ENCODE measurements at places on chromosomes 16 and 17. TPM values are rescaled to one million over a fixed set of nuclear protein-coding genes. Genes with fewer than 3 reads are reported as not detected.

DNA sequence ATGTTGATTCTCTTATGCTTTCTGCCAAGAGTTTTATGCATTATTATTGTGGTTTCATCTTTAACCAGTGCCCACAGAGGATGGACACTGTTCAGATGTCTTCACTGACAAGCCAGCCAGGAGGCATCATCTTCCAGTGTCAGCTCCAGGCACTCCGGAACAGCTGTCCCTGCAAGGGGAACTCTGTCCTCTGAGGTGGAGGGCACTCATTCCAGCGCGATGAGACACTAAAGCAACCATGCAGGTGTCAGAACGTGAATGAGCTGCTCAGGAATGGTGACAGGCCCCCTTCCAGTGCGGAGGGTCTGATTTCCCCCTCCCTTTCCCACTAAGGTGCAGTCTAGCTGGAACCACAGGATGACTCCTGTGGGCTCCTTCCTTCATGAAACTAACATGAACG, 117.5 kb downstream of the NOG start:
- no peak for DNase-seq

DNA sequence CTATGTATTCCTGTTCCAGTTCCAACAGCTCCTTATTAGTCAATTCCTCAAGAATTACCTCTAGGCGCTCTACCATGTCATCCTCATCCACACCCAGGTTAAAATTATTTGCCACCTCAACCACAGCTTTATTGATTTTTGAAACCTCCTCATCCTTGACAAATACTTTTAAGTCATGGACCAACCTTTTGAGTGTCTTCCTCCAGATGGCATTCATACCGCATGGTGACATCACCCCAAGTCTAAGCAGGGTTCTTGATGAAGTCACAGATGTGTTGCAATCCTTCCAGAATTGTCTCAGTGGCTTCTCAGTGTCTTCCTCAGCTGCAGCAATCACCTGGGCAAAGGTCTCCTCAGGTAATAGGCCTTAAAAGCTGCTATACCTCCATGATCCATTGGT, 40.1 kb downstream of the BCL7C start:
- DNase-seq, result no peak

GRCh38 chr16:79417601-79418008, 182.9 kb downstream of the MAF start:
- DNase-seq, result no peak

GRCh38 chr17:75950421-75950820, 9.6 kb upstream of the FBF1 start:
- no peak for DNase-seq

DNA sequence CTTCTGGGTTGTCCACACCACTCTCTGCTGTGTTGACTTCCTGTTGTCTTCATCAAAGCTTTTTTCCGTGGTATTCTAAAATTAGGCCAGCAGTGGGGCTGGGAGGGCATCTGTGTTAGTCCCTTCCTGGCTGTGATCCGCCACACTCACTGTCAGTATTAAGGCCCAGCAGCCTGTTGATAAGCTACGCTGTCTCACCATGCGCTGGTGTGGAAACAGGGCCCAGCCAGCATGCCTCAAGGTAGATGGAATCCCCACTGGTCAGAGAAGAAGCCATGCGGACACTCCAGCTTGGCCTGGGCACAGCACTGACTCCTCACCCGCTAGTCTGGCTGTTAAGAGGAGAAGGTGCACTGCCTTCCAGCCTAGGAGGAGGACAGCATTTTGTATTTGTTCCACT, 11.4 kb downstream of the CDR2L start:
- no peak for DNase-seq

- DNase-seq, result peak; percentile 61
Measured at GRCh38 chr16:11105038-11105903, 150.7 kb downstream of the SOCS1 start.

GRCh38 chr16:56614549-56614991, 6.2 kb downstream of the MT2A start:
- DNase-seq, result peak; percentile 60

DNA sequence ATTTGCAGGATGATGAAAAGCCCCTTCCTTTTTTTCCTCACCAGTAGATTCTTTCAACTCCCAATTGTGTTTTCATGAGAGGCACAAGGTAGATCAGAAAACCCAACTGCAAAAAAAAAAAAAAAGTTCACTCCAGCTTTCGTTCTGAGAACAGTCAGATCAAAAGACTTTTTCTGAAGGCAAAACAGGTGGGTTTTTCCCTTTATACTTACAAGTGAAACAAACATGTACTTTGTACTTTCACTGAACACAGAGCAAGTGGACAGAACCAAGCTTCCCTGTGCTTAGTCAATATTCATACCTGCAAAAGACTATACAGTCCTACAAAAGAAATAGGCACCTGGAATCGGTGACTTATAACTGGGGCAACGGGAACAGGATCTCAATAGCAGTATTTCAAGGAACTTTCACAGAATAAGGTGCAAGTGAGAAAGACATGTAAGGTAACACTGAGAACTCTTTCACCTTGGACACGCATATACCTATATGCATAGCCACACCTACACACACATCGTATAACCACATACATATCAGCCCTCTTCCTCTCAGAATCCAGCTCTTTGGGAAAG, 54.1 kb downstream of the TOX3 start:
- no peak for DNase-seq

- no peak for DNase-seq
Measured at GRCh38 chr17:11459861-11460331, 138.4 kb upstream of the DNAH9 start.

DNA sequence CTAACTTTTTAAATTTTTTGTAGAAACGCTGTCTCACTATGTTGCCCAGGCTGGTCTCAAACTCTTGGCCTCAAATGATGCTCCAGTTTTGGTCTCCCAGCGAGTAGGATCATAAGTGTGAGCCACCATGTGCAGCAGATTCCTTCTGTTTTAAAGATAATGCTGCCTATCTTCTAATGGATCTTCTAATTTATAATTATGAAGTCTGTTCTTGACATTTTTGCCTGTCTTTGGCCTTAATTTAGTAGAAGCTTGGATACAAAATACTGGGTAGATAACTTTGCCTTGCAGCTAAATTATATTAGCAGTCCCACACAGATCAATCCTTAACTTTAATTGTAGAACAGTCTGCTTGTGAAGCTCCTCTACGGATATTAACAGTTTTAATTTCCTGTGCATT, 566.6 kb upstream of the CDH8 start:
- DNase-seq, result no peak

- no peak for DNase-seq
Measured at GRCh38 chr17:80055597-80055996, 19.2 kb downstream of the CCDC40 start.

DNA sequence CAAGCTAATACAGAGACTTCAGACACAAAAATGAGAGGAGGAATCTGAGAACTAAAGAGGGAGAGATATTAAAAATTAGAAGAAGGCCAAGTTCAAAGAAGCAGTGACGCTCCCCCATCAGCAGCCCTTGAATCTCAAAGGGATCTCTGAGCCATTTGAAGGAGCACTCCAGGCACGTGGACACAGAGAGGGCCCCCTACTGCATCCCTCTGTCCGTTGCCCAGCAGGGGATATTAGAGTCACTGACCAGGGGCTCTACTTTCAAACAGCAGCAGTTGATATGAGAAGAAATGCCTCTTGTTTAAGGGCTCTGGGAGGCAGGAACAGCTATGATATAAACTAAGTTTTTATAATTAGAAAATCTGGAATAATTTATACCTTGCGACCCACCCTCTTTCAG, 479.0 kb upstream of the SALL1 start:
- no peak for DNase-seq

GRCh38 chr16:84825896-84826557, 6.2 kb downstream of the CRISPLD2 start:
- no peak for DNase-seq

DNA sequence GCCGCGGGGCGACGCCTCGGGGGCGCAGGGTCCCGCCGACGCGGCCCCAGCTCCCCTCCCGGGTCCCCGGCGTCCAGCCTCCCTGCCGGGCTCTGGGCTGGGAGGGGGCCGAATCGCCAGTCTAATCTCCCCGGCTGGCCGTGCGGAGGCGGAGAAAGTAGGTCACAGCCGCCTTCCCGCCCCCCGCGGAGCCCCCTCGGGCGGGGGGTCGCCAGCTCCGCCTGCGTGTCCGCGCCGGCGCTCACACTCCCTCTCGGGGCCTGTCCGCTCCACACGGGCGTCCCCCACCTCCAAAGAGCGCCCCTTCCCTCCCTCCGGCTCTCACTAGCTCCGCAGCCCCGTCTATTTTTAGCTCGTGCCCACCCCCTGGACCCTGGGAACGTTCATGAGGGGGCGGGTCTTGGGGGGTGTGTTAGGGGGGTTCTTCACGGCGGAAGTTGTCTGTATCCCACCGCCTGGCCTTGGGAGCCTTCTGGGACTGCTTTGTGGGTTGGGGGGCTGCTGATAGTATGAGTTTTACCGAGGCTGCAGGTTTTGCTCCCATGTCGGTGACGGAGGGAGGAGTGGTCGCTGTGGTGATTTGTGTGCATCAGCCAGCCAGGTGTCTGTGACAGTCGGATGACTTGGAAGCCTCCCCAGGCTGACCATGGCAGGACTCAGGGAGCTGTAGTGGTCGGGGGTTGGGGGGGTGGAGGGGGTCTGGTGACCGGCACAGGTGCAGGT, 1.1 kb downstream of the ATP1B2 start:
- no peak for DNase-seq

GRCh38 chr17:29469276-29469675, 79.1 kb downstream of the TAOK1 start:
- DNase-seq, result no peak

The HOXB7 gene
- total RNA-seq, result 0.30 TPM

The KRT27 gene
- not detected for total RNA-seq

The KRT32 gene
- total RNA-seq, result not detected

The TP53TG3 gene
- total RNA-seq, result not detected

The MT1A gene
- 1.1 TPM for total RNA-seq

The PIGL gene
- total RNA-seq, result 33.4 TPM
